ENCODE measurements at places on chromosomes 1 and 21.

GRCh38 chr1:30273021-30273325 lies 450.4 kb downstream of the MATN1 start:
- DNase-seq = no peak

- DNase-seq = no peak
These were observed 58.6 kb downstream of the ADARB1 start for GRCh38 chr21:45132841-45133573.

DNA sequence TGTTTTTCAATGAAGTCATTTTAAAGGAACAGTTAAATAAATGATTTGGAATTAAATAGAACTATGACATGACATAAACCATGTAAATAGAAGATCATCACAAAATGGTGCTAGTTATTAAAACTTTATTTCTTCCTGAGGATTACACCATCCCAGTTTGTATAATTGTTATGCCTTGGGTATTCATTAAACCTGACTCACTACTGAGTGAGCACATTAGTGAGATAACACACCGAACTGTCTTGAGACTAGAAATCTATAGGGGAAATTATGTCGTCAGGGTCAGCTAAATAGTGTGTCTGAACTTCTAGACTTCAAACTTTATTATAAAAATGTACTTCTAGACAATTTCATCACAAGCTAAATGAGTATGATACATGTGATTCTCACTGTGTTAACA lies 189.4 kb downstream of the NCAM2 start:
- DNase-seq = no peak

- no peak for DNase-seq
These were observed 227.3 kb upstream of the TMEM51 start for GRCh38 chr1:14926229-14926628.

DNA sequence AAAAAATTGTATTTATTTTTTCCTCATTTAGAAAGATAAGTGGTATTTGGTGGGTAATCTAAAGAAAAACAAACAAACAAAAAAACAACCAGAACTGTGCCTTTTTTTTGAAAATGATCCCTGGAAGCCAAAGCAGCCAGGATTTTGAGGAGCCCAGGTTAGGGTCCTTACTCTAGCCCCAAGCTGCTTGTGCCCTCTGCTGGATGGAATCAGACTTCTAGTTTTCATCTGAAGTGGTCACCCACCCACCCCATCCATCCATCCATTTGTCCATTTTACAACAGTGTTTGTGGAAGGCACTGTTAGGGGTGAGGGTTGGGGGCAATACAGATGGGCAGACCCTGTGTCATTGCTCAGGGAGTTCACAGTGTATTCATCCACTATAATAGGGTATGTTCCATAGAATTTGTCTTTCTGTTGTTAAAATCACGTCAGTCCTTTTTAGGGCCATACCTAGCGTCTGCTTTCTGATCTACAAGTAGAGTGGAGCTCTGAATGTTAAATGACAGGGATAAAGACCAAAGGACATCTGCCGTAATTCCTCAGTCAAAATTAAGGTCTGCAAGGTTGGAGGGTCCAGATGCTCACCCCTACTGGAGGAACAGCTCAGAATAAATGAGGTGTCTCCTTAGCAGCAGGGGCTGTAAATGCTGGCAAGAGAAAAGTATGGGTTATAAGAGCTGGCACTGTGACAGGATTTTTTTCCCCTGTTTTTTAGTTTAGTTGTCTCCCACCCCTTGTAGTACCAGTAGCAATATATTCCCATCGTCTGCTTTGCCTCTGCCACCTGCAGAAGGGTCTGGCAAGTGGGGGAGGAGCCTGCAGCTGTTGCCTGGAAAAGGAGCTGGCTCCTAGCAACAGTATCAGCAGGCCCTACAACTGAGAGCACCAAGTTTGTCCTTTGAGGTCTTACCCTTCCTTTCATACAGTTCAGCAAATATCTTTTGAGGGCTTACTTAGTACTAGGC lies 3.2 kb downstream of the LRRC42 start:
- no peak for DNase-seq

DNA sequence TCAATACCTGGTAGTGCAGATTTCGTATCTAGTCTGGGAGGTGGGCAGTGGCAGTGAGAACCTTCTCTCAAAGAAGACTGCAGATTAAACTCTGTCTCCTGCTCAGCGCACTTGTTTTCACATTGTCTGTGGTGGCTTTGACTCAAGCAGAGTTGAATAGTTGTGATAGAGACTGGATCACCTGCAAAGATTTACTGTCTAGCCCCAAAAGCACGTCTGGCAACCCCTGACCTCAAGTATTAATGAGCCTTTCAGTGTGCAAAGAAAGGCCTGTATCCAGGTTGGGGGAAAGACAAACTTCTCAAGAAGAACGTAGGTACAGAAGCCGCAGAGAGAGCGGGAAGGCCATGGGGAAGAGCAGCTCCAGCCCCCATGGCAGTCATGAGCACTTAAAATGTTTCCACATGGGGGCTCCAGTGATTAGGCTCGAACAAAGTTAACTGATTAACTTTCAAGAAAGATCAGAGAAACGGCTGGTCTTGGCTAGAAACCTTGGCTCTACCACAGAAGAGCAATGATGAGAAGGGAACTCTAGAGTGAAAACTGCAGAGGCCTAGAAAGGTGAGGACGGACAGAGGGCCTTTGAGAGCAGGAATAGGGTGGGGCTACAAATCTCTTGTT lies 15.2 kb downstream of the HENMT1 start:
- no peak for DNase-seq

GRCh38 chr1:181809991-181810545 lies 251.4 kb downstream of the ZNF648 start:
- no peak for DNase-seq

- DNase-seq = no peak
These were observed 17.6 kb upstream of the TSHB start for GRCh38 chr1:115012006-115012405.

- no peak for DNase-seq
These were observed 224.4 kb downstream of the VAV3 start for GRCh38 chr1:107740579-107740978.

DNA sequence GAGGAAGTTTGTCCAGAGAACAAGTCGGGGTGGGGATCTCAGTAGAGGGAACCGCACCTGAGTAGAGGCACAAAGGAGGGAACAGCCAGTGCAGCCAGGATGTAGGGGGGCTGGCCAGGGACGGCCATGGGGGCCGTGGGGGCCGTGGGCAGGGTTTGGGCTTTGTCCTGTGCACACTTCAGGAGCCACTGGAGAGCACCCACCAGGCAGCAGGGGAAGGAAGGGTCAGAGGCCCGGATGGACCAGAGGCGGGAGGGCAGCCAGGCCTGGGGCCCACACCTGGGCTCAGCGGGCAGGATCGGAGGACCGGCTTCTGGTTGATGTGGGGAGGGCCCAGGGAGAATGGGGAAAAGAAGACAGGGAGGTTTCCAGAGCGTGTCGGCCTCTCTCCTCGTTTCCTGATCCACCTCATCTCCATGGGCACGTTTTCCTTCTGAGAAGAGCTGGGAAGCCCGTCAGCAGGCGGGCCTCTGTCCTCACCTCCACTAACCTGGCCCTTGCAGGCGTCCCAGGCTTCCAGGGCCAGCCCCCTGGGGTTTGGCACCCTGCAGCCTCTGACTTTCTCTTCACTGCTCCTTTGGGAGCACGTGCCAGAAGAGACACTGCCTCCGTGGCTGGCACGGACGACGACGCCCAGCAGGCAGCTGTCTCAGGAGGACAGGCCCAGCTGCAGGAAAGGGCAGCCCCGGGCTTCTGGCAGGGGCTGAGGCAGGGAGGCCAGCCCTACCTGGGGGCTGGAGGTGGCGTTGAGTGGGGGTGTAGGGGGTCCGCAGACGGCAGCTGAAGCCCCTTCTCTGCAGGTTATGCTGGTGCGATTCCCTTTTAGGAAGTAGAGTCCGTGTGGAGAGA lies 16.8 kb upstream of the PDXK start:
- no peak for DNase-seq

DNA sequence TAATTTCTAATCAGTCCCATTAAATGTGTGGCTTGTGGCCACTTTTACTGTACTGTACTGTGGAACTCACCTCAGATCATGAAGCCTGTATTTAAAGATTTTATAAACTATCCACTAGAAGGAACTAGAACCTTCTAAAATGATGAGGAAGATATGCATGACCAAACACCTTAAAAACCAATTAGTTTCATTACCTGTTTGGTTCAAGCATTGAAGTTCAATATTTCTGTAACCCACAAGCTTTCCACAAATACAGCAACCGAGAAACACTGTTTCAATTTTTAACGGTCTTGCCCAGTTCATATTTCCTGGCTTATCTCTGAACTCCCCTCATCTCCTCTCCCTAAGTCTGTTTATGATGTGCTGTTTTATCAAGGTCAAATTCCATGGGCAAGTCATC lies 264.3 kb upstream of the PLD5 start:
- no peak for DNase-seq

DNA sequence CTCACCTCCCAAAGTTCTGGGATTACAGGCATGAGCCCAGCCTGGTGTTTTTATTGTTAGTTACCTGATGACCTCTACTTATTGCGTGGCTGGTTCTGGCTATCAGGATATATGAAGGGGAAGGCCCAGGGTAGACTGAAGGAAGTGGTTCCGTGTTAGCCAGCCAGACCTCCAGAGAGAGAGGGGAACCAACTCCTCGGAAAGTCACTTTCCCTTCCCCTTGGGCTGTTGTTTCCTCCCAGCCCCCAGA lies 2.5 kb upstream of the RCSD1 start:
- no peak for DNase-seq

Measured in activated T-helper 1 cell treated with anti-CD3 and anti-CD28 coated beads, Interleukin-2, amount 50 U/mL, for 16 hours (primary cell).